Neural crest cell (in vitro differentiated cells): ENCODE measurements at places on chromosomes 16 and 17. TPM values are rescaled to one million over a fixed set of nuclear protein-coding genes. Genes with fewer than 3 reads are reported as not detected.

GRCh38 chr17:8994319-8994718, 27.0 kb upstream of the NTN1 start:
- peak; percentile 79 for DNase-seq

DNA sequence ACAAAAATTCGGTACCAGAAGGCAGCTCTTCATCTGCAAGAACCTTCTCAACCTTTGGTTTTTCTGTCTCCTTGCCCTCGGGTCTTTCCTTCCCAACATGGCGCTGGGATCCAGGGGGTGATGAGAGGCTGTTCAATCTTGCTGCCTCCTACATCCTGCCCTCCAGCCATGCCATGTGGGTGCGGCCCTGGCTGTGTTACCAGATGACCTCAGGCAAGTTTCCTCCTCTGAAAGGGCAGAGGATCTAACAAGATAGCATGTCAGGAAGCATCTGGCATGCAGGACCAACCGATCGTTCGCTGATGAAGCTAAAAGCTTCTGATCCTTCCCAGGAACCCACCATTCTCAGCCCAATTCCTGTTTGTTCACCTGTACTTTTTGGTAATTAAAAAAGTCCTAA, 36.8 kb upstream of the BCAR1 start:
- no peak for DNase-seq

- DNase-seq = peak; percentile 12
These were observed 1.1 kb downstream of the SPECC1 start for GRCh38 chr17:20010099-20010863.

DNA sequence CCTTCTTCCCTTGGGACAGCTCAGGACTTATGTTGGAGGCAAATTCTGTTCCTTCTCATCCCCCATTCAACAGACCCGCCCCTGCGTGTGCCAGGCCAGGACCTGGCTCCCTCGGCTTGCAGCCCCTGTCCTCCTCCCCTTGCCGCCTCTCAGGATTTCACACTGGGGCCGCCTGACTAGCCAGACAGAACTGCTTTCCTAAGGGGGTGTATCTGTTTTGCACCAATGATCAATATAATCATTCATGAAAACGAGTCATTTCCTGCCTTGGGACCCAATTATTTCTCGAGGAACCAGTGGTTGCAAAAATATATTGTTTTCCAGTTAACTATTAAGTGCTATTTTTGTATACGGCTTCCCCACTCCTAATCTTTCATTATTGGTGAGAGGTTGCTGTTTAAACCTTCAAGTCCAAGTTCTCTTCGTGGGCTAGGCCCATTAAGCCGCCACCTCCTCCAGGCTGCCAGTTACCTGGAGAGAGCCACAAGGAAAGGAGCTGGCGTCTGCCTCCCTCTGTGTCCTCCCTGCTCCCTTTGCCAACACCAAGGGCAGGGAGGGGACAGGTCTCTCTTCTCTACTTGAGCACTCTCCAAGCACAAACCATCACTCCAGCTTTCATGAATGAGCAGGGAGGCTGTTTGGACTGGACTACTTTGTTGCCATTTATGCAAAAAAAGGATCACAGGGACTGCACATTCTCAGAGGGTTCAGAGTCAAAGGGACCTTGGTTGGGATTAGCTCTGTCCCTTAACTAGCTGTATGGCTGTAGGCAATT, 8.9 kb downstream of the DCAKD start:
- no peak for DNase-seq

Gene DNAAF8
- 0.68 and 0.96 TPM in 2 replicates for total RNA-seq

Gene SLC6A2
- not detected in 2 replicates for total RNA-seq

Gene PRRT2
- total RNA-seq = 18.6 and 21.2 TPM in 2 replicates

Gene GDPD1
- total RNA-seq = 10.7 and 13.4 TPM in 2 replicates

- no peak for DNase-seq
These were observed 2.6 kb downstream of the CD300LB start for GRCh38 chr17:74528491-74529199.
